ENCODE measurements at places on chromosomes 2 and 18.
A peak's percentile ranks its signal among the peaks of the same experiment; 100 is the strongest.

DNA sequence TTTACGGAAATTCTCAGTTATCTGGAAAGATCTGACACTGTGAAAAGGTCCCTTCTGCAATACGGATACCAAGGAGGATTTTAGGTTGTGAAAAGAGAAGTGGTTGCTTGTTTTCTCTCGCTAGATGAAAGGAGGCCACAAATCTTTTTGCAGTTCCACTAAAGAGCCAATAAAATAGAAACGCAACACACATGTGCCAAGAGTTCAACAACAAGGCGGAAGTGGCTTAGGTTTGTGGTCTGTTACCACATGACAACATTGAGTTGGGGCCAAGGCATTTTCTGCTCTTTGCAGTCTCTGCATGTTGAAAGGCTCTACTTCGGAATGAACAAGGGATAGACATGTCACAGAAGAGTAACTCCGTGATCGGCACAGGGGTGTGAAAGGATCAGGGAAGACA, 115.7 kb upstream of the OSR1 start:
- DNase-seq, result no peak

DNA sequence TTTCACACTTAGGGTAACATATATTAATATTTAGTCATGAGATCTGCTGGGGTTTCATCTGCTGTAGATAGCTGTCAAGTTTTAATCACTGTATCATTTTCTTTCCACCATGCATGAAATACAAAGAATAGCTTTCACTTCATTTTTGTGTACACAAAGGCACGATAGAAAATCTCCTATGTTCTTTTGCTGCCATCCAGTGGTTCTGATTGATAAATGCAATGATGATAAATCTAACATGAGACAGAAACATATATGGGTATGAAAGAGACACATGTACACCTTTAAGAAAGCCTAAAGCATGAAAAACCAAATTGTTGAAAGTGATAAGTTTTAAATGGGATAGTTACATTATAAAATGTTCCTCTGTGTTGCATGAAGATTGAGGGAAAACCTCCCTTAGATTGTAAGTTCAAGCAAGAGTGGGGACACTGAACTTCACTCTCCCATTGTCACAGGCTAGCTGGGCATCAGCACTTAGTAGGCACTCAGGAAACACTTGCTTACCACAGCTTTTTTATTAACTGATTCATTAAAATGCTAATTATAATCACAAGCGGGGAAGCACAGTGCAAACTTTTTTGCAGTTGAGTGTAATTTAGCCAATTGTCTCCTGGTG, 31.2 kb downstream of the C1D start:
- DNase-seq, result no peak

GRCh38 chr2:130836501-130837174, at the start of gene ARHGEF4:
ARHGEF4 (plus strand) TSS chr2:130836914; CDS start chr2:130836954, 40 bp downstream.
- DNase-seq, result no peak

- DNase-seq, result peak; percentile 74
Observed at GRCh38 chr2:65382776-65383357, 49.5 kb downstream of the SPRED2 start.

- DNase-seq, result no peak
Observed at GRCh38 chr18:74652392-74652988, 54.8 kb downstream of the ZNF407 start.

GRCh38 chr2:229226382-229226781, 44.7 kb downstream of the PID1 start:
- DNase-seq, result no peak
